ENCODE measurements at places on chromosomes 2 and 18. TPM values are rescaled to one million over a fixed set of nuclear protein-coding genes. Genes with fewer than 3 reads are reported as not detected.

GRCh38 chr2:25441353-25441752, 99.6 kb upstream of the DNMT3A start:
- DNase-seq, result no peak

DNA sequence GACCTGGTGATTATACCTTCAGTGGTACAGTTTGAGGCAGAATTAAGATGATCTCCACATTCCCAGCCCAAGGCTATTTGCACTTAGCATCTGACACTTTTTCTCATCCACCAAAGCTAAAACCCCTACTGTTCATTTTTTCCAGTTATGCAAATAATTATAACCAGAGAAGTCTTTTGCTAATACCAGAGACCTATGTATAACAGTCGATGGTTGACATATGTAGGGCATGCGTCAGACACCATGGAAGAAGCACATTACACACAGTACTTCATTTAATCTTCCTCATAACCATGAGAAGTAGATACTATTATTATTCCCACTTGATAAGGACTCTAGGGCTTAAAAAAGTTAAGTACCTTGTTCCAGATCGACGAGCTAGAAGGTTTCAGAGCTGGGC, 36.5 kb downstream of the AP1S3 start:
- no peak for DNase-seq

DNA sequence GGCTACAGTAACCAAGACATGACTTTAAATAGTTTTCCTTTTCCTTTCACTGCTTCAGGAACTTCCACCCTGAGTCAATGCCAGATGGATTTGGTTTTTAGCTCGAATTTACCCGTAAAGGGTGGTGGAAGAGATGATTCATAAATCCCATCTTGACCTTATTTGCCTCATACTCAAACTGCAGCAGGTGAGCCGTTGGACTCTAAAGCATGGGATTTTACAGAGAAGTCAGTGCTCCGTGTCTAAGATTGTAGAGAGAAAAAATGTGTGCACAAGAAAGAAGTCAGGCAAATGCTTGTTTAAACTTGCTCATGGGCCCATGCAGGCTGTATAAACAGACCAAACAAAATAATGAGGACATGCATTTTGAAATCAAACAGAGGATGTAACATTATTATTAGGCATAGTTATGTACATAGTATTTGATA, 369.7 kb upstream of the TRIB2 start:
- DNase-seq, result peak; percentile 84

GRCh38 chr2:229096409-229097066, 174.5 kb downstream of the PID1 start:
- DNase-seq, result peak; percentile 27

DNA sequence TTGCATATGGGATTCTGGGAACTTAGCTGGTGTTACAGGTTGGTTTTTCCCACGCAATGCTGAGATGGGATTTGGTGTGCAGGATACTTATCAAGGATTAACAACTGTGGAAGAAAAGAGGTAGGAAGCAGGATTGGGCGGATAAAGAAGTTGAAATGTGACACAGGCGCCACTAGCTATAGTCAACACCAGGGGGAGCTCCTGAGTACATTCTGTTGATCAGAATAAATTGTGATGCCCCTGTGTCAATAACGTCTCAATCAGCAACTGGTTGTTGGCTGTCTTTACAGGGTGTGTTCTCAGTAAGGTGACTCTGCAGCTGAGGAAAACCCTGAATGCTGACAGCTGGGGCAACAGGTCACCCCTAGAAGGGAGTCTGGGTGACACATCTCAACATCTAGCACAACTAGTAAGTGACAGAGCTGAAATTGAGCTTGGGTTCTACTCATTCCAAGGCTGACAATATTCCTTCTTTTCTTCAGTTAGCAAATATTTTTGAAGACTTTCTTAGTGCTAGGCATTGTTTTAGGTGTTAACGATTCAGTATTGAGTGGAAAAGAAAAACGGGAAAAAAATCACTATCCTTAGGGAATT, 143.0 kb downstream of the ARL6IP6 start:
- DNase-seq, result peak; percentile 10

GRCh38 chr2:79994161-79994560, 310.4 kb downstream of the LRRTM1 start:
- DNase-seq, result no peak

GRCh38 chr18:3448838-3449511, 997 bp upstream of the TGIF1 start:
- peak; percentile 97 for DNase-seq

- no peak for DNase-seq
These were observed 297.9 kb downstream of the LRATD1 start for GRCh38 chr2:14930441-14930840.

DNA sequence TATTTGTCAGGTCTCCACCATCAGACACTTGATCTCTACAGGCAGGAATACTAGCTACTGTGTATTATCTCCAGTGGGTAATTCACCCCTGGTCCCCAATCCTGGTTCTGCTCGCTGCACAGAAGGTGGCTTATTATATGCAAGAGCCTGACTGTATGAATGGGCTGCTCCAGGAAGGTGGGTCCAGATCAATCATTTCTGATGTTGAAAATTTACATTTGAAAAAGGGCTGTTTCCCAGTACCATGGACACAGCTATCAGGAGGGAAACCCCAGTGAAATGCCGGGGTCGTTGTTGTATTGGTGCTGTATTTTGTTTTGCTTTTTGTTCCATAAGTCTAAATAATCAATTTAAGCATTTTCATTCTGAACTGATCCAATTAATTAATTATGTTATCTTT, 367.6 kb downstream of the RND3 start:
- no peak for DNase-seq

GRCh38 chr2:134489732-134490384, 228.9 kb downstream of the TMEM163 start:
- no peak for DNase-seq

- DNase-seq, result no peak
These were observed 54.7 kb upstream of the RNU4ATAC start for GRCh38 chr2:121475811-121476571.

DNA sequence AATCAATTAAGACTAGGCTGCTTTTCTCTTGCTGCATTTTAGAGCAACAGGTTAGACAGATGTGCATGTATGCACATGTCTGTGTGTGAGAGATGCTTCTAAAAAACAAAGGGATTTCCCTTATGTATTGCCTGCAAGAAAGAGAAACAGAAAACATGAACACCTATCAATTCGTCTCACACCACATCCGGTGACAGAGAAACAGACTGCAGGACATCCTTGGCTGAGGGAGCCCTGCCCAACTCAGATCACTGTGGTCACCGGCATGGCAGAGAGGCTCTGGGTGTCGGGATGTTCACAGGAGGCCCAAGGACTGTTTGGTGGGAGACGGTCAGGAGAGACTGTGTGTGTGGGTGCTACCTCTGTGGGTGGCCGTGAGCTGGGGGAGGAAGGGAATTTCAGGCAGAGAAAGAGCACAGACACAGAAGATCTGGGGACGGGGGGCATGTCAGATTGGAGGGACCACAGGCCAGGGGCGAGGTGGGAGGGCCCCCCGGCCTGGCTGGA, 24.9 kb downstream of the FHL2 start:
- no peak for DNase-seq

DNA sequence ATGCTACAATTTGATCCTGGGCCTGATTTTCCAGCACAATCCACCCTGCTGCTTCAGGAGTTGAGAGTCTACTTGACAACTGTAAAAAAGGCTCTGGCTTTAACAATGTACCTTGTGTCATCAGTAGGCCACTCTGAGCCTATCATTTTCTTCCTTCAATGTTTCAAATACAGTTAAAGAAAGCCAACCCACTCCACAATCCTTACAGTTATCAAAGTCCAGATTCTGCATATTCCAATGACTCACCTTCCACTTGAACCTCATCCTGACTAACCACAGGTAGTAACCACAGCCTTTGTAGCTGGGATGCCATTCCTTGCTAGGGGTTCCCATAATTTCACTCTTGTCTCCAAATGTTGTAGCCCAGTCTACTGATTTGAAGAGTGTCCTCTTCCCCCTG, 35.5 kb upstream of the AQP4 start:
- no peak for DNase-seq

DNA sequence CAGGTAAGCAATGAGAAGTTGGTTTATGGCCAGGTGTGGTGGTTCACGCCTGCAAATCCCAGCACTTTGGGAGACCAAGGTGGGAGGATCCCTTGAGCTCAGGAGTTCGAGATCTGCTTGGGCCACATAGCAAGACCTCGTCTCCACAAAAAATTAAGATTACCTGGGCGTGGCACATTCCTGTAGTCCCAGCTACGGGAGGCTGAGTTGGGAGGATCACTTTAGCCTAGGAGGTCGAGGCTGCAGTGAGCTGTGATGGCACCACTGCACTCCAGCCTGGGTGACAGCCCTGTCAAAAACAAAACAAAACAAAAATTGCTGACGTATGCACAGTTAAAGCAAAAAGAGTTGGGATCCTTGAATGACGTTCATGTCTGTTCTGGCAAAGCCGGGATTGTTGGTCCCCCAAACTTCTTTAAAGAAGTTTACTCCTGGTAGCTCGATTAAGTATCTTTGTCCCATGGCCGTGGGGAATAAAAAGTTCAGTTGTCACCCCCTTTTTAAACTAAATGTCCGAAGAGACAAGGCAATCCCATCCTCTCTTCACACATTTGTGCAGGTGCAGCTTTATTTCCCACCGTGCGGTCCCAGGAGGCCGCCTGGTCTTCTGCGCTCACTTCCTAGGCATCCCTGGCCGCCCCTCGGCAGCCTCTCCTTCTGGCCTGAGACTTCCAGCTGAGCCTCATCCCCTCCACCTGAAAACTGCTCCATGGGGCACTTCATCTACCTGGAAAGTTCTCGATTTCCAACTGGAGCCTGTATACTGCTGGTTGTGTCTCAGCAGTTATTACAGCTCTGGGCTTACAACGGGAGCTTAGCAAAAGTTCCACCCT, 762 bp upstream of the SPOPL start:
- no peak for DNase-seq

- DNase-seq, result no peak
These were observed 221.0 kb downstream of the GLI2 start for GRCh38 chr2:120956486-120957156.

GRCh38 chr2:189865826-189866225, 81.6 kb downstream of the PMS1 start:
- no peak for DNase-seq

- DNase-seq, result no peak
These were observed 112.1 kb downstream of the PHLPP1 start for GRCh38 chr18:62827397-62827796.

DNA sequence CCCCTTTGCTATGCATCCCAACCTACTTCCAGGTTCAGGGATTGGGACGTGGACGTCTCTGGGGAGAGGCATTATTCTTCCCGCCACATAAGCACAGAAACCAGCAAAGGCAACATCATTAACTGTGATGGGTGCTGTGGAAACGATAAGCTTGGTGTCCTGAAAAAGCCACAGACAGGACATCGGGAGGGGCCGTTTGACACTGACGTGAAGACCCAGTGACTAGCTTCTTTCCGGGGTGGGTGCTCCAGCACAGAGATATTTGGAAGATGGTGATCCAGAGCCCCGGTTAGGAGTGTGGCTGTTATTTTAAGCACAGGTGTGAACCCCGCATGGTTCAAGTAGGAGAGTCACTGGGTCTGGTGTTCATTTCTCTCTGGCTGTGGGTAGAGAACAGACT, 163.8 kb upstream of the HDAC4 start:
- DNase-seq, result no peak

- no peak for DNase-seq
These were observed 61.5 kb upstream of the RPE start for GRCh38 chr2:209940936-209941335.

- DNase-seq, result peak; percentile 5
These were observed 20.1 kb upstream of the SCYGR2 start for GRCh38 chr2:227578642-227579041.

- no peak for DNase-seq
These were observed 600.1 kb upstream of the ZNF804A start for GRCh38 chr2:183998041-183998796.

GRCh38 chr2:156363141-156363540, 30.6 kb upstream of the NR4A2 start:
- no peak for DNase-seq

The CCNT2 gene
- 25.6 TPM for total RNA-seq

The MREG gene
- 5.7 TPM for total RNA-seq

The CD28 gene
- not detected for total RNA-seq

The LAMA3 gene
- total RNA-seq, result 2.9 TPM

The NLRC4 gene
- total RNA-seq, result not detected

The CNTNAP5 gene
- total RNA-seq, result not detected
